ENCODE measurements at places on chromosomes 1 and 21. TPM values are rescaled to one million over a fixed set of nuclear protein-coding genes. Genes with fewer than 3 reads are reported as not detected.

The RHOU gene
- not detected for polyA plus RNA-seq

The SLC30A2 gene
- not detected for polyA plus RNA-seq

The CNR2 gene
- 52.1 TPM for polyA plus RNA-seq

The CELA2A gene
- not detected for polyA plus RNA-seq

The CD244 gene
- 1.6 TPM for polyA plus RNA-seq

The PAQR7 gene
- 0.73 TPM for polyA plus RNA-seq

The CCDC190 gene
- not detected for polyA plus RNA-seq

The CHML gene
- 5.3 TPM for polyA plus RNA-seq

The KRTAP7-1 gene
- not detected for polyA plus RNA-seq

The LRRC38 gene
- not detected for polyA plus RNA-seq

The TM2D1 gene
- polyA plus RNA-seq, result 46.8 TPM

The C1orf74 gene
- polyA plus RNA-seq, result 0.78 TPM

The TNFRSF4 gene
- not detected for polyA plus RNA-seq
